ENCODE measurements at places on chromosomes 7 and 10.

DNA sequence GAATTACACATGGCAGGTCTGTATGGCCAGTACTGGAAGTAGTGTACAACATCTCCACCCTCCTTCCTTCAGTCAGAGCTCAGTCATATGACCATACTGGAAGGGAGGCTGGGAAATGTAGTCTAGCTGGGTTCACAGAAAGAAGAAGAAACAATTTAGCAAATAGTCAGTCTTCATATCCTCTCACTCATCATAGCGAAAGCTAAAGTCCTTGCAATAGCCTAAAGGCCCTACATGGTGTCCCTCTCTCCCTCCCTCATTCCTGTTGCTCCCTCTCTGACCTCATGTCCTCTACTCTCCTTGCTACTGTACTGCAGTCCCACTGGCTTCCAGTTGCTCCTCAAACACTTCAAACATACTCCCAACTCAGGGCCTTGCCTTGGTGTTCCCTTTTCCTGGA lies 4.3 kb upstream of the CALU start:
- no peak for DNase-seq

- DNase-seq, result no peak
Observed at GRCh38 chr7:137324796-137325696, 18.5 kb downstream of the PTN start.

DNA sequence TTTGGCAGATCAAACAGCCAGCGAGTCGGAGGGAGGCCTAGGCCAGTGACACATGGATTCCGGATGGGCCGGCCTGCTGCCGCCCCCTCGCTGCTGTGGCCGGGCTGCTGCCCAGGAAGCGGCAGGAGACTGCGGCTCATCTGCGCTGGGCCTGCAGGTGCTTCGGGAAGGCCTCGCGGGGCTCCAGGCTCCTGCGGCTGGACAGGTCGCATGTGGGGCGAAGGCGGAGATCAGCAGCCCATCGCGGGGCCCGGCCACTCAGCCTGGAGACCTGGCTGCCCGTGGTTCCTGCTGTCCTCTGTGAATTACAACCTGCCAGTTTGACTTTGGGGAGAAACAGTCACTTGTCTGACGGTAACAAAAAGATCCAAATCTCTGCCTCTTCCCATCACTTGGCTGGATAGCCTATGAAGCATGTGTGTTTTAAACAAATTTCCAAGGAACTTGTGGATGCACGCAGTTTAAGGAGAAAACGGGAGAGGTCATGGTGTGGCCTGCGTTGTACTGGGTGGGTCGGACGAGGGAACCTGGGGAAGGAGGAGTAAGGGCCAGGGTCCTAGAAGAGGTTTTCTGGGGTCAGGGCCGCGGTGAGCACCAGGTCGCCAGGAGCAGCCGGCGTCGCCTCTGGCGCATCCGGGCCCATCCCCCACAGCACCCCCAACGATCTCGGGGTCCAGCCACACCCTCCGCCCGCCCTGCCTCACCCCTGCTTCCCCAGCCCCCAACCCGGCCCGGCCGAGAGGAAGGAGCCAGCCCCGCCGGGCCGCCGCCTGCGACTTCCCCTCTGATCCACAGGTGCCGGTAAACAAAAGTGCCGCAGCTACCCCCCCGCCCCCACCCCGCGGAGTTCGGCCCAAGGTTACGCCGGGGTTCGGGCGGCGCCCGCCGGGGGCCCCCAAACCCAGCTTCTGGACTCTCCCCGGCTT lies 1.6 kb downstream of the SPOCK2 start:
- DNase-seq, result no peak

GRCh38 chr10:70440296-70441160 lies 953 bp downstream of the NODAL start:
- no peak for DNase-seq
